Mesenteric fat pad (tissue), 1 donor: ENCODE measurements at places on chromosomes 3 and 15.

- DNase-seq: no peak
These were observed 126.7 kb downstream of the LPP start for GRCh38 chr3:188280627-188281026.

- no peak for DNase-seq
These were observed 71.3 kb downstream of the SMAD6 start for GRCh38 chr15:66773129-66773873.

DNA sequence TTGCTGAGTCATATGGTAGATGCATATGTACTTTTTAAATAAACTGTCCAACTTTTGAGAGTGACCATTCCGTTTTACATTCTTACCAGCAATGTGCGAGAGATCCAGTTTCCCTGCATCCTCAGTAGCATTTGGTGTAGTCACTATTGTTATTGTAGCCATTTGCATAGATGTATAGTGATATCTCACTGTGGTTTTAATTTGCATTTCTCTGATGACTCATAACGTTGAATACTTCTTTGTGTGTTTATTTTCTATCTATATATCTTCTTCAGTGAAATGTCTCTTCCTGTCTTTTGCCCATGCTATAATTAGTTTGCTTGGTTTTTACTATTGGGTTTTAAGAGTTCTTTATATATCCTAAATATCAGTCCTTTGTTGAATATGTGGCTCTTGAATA lies 255.7 kb upstream of the GRM7 start:
- DNase-seq: no peak

GRCh38 chr3:51944451-51945021 lies 2.4 kb downstream of the PARP3 start:
- no peak for DNase-seq

GRCh38 chr15:38674448-38674847 lies 109.8 kb upstream of the RASGRP1 start:
- no peak for DNase-seq

GRCh38 chr15:96369825-96370621 lies 39.5 kb downstream of the NR2F2 start:
- DNase-seq: no peak

DNA sequence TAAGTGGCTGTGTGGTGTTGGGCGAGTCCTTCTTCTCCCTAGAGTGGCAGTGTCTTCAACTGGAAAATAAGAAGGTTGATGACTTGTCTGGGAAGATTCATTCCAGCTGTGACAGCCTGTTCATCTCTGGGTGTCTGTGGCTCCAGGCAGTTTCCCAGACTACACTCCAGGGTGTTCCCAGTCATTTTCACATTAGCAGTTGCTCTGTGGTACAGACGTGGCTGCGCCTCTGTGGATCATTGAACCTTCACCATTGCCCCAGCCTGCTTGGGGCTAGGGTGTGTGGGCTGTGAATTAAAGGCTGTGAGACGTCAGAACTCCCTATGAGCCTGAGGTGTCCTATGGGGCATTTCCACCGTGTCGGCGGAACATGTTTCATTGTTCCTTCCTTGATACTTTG lies 239.6 kb upstream of the NR2E3 start:
- DNase-seq: no peak

- DNase-seq: no peak
These were observed 113.5 kb downstream of the VGLL4 start for GRCh38 chr3:11530153-11530721.

- no peak for DNase-seq
These were observed 11.6 kb upstream of the TFRC start for GRCh38 chr3:196093317-196094111.

GRCh38 chr3:31093606-31094005 lies 199.1 kb upstream of the GADL1 start:
- no peak for DNase-seq

DNA sequence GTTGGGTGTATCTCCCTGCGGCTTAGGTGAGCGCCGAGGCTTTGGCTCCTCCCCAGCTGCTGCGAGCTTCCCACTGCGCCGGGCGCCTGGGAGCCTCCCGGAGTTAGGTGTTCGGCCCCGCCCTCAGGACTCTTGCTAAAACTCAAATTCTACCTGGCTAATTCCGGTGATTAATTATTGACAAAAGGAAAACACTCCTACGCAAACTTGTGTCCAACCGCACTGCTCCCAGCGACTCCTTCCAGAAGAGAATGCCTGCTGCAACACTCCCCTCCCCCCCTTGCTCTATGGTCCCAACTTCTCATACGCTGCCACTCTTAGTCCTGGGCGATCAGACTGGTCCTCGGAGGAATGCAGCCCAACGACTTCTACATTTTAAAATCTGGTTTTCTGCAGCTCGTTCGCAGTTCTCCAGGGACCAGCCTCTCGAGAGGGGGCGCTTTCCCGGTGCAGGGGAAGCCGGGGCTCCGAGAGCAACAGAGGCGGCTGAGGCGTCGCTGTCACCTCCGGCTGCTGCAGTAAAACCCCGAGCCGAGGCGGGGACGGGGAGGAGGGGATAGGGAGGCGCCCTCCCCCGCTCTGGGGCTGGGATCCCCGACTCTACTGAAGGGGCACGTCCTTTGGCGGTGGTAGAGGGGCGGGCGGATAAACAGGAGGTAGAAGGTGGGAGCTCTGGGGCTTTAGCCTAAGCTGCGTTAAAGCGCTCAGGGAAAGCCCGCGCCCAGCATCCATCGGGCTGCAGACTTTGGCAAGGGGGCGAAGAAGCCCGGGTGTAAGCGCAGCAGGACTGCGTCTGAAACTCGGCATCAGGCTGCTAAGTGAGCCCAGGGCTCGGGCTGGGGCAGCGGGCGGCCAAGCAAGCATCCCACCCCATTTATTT lies at the start of gene SPTSSB:
Gene SPTSSB, minus strand, starts transcription at position 77 of the 880 bp plus-strand sequence. CDS start 25,194 bp downstream, outside the sequence.
- no peak for DNase-seq
